ENCODE measurements at places on chromosomes 13 and 19. TPM values are rescaled to one million over a fixed set of nuclear protein-coding genes. Genes with fewer than 3 reads are reported as not detected.

The ETV2 gene
- 0.56 TPM for total RNA-seq

The LRRC4B gene
- total RNA-seq: 3.0 TPM

The COX6B1 gene
- total RNA-seq: 529 TPM

GRCh38 chr19:36093146-36093662 lies 17.7 kb upstream of the OVOL3 start:
- H3K27ac ChIP-seq: no peak overlapping the region
- H3K4me3 ChIP-seq: no peak overlapping the region
- DNase-seq: no peak
- H3K27me3 ChIP-seq: no peaks in the 10 kb centered on the region

The TGFBR3L gene
- not detected for total RNA-seq
